ENCODE measurements at places on chromosomes 4 and X.

DNA sequence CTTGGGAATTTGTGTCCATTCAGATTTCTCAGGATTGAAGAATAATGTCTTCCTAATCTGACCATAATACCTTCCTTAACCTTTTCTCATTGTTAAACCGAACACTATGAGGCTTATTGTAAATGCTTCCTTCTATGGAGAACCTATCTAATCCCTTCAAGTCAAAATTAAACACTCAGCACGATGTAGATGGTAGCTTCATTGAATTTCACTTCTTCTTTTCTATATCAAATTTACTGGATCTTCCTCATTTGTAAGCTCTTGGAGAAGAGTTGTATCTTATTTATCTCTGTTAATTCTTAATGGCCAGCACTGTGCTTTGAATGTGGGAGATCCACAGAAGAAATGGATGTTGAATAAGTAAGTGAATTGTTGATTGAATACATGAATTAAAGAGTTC is 109.0 kb upstream of the RAPGEF2 start:
- no peak for DNase-seq

DNA sequence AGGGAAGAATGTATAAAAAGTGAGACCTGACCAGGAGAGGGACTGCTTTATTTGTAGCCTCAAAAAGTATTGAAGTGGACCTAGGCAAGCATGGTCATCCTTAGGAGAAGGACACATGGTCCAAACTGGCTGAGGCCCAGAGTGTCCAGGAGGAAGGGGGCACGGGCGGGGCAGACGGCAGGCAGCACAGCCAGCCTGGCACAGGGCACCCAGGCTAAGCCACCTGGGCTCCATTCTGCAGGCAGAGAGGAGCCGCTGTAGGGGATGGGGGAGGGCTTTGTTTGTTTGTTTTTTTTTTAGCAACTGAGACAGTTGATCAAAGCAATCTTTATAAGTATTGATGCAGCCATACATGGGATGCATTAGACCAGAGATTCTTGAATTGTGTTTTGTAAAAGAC is 188.6 kb downstream of the PRDM5 start:
- no peak for DNase-seq

GRCh38 chr4:96407225-96407624 is 567.3 kb downstream of the PDHA2 start:
- DNase-seq = no peak

- no peak for DNase-seq
These were observed 212.5 kb upstream of the NOCT start for GRCh38 chr4:138803051-138803450.
